ENCODE measurements at places on chromosomes 2 and 18.

DNA sequence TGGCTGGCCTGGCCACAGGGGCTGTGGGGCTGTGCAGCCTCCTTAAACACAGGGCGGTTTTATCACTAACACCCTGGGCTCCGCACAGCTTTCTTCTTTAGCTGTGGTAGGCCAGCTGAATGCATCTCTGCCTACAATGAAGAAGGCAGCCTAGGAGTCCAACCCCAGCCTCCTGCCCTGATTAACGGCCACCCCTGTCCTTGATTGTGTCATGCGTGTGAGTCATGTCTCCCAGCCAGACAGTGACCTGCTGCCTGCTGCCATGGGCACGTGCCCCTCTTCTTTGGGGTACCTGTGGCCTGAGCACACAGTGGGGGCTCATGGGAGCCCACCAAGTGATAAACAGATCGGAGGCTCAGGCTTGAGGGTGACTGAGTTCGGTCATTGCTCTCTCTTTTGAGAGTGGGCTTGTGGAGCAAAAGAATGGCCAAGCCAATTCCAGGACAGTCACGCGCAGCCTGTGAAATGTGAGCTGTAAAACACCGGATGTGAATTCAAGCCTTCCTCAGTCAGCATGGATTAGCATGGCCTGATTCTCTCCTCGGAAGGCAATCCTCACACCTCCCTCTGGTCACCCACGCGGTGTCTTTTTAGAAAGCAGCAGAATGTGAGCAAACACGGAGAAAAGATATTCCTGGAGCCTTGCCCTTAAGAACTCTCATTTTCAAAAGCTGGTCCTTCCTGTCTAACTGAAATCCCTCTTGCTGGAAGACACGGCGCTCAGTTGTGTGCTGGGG is 144.1 kb downstream of the CELF4 start:
- no peak for DNase-seq

GRCh38 chr18:54503131-54503894 is 87.7 kb upstream of the DYNAP start:
- DNase-seq = no peak

GRCh38 chr2:238582159-238582558 is 155.4 kb downstream of the ASB1 start:
- no peak for DNase-seq

DNA sequence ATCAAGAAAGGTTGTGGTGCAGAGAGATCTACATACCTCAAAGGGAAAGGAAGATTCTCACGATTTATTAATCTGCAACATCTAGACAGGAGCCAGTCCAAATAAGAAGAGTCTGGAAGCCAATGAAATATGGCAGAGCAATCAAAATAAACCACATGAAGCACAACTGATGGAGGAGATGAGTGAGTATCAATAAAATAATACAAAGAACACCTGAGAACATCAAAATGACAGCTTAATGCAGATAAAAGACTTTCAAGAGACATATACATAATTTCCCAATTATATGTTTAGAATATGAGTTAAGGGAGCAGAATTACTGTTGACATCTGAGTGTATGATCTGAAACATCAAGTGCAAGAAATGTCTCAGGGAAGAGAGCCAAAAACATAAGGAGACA is 12.5 kb upstream of the DOK6 start:
- no peak for DNase-seq

- DNase-seq = no peak
These were observed 819.2 kb downstream of the SATB2 start for GRCh38 chr2:198638577-198638976.

GRCh38 chr18:8298186-8298585 is 311.1 kb upstream of the RAB12 start:
- DNase-seq = no peak

DNA sequence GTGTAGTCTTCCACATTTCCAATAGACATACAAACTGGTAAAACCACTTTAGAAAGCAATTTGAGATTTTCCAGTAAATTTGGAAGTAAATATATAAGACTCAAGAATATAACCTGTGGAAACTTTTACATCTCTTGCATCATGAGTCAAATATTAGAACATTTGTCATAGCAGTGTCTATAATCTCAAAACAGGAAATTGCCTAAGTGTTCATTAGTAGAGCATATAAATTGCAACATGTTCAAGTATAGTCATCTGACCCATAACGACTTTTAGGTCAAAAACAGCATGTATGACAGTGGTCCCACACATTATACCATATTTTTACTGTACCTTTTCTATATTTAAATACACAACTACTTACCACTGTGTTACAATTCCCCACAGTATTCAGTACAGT is 555.9 kb upstream of the VRK2 start:
- no peak for DNase-seq

DNA sequence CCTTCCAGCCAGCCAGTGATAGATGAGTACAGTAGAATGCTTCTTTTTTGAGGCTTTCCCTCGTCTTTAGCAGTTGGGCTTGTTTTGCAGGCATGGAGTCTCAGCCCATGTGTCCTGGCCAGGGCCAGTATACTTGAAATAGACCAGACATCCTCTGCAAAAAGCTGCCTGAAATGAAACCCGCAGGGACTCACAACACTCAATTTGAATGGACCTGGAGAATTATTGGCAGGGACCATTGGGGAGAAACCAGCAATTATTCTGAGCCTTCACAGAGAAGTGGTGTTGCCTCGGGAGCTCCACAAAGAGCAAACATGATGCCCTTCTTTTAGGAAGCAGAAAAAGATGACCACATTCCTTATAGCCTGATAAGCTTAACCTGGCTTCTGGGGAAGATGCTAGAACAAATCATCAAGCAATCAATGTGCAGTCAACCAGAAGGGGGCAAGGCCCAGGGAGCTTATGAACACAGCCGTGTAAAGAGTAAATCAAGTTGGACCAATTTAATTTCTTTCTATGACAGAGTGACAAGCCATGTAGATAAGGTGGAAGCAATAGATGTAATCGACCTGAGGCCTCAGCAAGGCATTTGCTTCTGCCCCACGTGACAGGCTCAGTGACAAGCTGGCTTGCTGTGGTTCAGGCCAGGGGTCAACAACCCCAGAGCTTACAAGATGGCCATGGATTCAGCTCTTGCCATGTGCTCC is 42.1 kb downstream of the BOD1L2 start:
- DNase-seq = no peak

- no peak for DNase-seq
These were observed 13.7 kb upstream of the FAHD2A start for GRCh38 chr2:95388856-95389244.

DNA sequence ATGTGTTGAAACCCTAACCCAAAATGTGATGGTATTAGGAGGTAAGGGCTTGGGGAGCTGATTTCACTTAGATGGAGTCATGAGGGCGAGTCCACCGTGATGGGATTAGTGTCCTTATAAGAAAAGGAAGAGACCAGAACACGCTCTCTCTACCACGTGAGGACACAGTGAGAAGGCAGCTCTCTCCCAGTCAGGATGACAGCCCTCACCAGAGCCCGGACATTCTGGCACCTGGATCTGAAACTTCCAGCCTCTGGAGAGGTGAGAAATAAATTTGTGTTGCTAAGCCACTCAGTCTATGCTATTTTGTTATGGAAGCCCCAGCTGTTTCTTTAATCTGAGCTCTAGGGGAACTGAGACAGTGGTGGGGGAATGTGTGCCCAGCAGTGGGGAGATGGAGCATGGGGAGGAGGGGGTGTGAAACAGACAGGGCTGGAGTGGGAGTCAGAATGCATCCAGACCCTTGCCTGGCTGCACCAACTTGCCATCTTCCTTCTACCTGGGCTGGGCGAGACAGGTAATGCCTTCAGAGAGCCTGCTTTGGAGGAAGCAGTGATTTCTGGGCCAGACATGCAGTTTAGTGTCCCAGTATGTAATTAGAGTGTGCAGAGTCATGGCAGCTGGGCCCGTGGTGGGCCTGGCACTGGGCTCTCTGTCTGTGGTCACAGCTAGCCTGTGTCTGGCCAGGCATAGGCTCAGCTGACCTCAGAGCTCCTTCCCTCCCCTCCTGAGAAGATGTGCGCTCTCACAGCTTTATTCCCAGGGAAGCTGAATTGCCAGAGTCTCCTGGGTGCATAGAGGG is 38.1 kb downstream of the RHOB start:
- DNase-seq = no peak

GRCh38 chr2:71679491-71679890 is 226.1 kb downstream of the DYSF start:
- no peak for DNase-seq

DNA sequence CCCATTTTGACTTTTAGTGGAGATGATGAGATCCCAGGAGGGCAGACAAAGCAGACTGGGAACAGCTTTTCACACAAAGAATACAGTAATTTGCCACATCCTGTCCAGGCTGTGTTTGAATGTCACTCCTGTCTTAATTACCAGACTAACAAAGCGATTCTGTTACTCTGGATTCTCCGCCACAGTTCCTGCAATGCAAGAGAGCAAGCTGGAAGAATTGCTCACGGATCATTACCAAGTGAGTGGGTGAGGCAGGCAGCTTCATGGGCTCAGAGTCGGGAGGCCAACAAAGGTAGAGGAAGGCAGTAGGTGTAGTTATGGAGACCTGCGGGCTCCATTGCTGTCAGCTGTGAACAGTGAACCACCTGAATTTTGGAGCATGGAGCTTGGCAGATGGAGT is 250.5 kb upstream of the ATP5MC3 start:
- DNase-seq = no peak

Measured in liver (tissue), 10 donors.